ENCODE measurements at places on chromosomes 12 and 14.
A peak's percentile ranks its signal among the peaks of the same experiment; 100 is the strongest.

DNA sequence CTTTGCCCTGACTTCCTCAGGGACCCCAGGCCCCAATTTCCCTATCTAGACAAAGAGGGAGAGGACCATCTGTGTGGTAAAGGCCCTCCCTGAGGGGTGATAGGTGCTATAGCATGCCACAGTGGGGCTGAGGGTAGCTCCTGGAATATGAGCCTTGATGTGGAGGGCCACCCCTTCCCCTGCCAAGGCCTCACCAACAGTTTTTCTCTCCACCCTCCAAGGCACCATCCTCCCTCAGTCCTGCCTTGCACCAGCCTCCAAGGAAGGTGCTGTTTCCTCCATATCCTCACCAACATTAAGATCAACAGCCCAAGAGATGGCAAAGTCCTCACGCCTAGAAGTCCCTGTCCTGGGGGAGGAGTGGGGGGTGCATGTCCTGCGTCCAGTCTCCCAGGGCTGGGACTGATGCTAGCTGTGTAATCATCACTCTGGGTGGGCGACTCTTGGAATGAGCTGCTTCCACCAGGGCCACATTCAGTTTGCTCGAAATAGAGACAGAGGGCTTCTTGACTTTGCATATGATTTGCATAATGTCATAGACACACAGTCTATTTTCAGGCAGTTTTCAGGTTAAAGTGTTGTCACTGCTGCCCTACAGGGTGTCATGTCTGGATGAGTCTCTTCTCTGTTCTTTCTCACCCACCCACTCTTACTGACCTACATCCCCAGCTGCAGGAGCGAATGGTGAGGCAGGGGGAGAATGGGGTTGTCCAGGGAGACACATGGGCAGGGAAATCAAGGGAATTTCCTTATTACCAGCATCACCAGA is 17.4 kb downstream of the ACVRL1 start:
- DNase-seq, result no peak

DNA sequence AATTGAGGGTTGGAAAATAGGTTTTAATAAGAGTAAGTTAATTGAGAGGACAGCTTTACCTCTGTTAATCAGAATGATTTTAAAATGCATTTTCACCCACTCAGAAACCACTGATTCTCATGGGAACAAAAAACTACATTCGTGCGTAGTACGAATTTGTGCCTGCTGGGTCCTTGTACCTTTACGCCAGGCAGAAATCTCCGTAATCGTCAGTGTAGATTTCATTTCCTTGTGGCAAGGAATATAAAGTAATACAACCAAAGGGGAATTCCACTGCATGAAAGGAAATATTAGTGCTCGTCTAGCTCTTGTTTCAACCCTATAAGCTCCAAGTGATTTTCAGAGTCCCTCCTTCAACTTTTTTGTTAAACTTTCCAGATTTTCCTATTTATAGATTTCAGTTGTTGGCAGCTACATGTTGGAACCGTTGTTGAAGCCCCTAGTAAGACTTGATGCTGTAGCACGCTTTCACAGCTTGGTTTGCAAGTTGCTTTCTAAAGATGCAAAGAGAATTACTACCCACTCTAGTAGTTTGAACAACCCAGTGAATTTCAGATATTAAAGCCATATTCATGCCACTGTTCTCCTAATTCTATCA is 90.6 kb downstream of the ETV6 start:
- no peak for DNase-seq

GRCh38 chr12:21614506-21614905 is 9.9 kb upstream of the GYS2 start:
- no peak for DNase-seq

DNA sequence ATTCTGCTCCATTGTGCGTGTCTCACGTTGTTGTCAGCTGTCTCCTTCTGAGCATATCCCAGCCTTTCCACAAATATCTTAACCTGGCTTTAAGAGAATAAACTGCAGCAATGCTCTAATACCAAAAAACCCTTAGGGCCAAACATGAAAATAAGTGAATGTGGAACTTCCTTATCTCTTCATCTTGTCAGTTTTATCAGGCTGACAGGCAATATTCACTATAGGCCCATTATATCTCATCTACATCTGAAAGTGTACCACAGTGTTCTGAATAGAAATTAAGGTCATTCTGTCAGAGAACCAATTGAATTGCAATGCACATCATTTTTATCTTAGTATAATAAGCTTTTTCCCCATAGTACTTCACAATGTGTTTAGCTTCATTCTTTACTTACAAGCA is 933.1 kb upstream of the FBXO33 start:
- no peak for DNase-seq

DNA sequence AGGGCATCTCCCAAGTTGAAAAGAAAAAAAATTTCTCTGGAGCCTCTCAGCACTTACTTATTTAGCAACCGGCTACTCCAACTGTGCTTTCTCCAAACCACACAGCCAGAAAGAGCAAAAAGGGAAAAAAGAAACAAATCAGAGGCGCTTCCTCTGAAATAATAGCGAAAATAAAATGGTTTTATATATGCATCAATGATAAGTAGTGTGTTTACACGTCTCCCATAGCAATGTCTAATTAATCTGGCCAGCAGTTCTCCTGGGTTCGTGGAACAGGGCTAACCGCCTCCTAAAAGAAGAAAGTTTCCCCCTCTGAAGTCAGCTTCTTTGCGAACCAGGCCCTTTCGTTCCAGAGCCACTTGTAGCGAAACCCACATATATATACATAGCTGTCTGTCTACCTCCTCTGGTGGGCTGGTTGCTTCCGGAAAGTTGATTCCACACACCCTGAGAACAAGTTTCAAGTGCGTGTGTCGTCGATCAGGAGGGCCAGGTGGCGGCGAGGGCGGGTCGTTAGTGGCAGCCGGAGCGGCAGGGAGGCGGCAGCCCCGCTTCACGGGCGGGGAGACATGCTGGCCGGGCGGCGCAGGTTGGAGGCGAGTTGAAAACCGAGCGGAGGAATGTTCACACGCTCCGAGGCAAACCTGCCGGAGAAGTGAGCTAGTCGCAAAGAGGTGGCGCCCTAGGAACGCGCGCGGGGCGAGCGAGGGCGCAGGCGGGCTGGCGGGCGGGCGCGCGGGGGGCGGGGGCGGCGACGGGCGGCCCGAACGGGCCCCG is 2.7 kb downstream of the PTHLH start:
- peak; percentile 70 for DNase-seq

DNA sequence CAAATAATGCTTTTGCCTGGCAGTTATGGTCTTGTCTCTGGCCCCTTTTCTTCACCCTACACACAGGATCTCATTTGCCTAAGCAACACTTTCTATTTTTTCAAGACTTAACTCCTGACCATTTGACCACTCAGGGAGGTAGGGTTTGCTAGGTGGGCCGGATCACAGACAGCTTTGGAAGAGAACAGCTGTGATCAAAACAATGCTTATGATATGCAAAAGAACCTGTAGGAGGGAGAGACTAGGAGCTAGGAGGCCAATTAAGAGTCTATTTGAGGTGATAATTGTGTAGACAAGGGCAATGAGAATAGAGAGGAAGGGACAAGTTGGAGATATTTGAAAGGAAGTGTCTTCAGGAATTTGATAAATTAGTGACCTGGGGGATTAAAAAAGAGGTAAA is 12.3 kb upstream of the DACT1 start:
- DNase-seq, result no peak

DNA sequence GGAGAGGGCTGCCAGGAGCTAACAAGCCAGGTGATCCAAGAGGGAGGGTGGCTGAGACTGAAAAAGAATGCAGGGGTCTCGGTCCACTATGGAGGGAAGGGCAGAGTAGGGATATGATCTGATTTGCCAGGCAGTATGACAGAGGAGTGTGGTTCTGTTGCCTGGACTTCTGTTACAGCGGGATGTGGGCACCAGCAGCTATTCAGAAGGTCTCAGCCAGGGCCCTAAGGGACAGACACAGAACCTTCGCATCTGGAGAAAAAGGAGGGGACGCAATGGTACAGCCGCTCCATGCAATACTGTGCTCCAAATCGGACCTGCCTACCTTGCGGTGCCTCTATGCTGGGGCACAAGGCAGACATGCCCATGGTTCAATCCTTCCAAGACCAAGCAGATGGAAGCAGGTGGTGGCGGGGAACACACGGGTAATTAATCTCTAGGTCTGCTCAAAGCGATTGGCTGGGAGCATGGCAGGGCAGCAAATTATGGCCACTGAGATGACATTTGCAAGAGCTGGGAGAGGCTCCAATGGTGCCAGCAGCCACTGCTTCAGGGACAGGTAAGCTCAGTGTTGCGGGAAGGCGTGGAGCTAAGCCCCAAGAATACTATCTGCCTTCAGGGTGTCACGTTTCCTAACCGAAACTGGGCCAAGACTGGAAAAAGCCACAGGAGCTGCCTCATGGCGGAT is 185.5 kb downstream of the FOXN3 start:
- no peak for DNase-seq

- no peak for DNase-seq
Observed at GRCh38 chr12:113060336-113060960, 3.9 kb downstream of the DTX1 start.

DNA sequence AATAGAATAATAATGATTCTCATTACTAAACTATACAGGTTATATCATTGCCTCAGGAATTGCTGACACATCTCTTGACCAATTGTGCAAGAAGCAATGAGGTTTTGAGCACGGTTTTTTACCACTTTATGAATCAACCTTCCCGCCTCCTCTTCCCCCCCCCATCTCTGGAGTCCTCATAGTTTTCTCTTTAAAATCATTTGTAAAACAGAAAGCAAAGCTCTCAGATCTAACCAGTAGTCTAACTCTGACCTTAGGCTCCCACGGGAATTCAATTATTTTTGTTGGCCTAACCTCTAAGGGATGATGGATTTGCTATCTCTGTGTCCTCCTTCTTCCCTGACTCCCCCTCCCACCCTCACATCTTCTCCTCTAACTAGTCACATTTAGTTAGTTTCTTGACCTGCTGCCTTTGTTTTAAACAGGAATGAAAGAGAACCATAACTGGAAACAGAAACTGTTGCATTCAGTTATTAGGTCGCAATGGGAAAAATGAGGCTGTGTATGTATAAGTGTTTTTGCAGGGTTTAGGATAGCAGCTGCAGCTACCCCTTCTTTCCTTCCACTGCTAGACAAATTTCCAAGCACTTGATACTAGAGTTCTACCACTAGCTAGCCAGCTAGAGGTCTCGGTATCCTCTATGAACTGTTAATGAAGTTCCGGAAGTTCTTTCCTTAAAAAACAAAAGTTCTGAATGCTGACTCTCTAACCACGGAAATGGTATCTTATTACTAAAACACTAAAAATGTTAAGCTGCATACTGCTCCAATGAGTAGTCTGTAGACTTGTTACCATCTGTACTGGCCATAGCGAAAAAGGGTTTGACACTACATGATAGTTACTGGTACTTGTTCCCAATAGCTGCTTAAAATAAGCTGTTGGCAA is 65.4 kb downstream of the TAOK3 start:
- DNase-seq, result peak; percentile 7

DNA sequence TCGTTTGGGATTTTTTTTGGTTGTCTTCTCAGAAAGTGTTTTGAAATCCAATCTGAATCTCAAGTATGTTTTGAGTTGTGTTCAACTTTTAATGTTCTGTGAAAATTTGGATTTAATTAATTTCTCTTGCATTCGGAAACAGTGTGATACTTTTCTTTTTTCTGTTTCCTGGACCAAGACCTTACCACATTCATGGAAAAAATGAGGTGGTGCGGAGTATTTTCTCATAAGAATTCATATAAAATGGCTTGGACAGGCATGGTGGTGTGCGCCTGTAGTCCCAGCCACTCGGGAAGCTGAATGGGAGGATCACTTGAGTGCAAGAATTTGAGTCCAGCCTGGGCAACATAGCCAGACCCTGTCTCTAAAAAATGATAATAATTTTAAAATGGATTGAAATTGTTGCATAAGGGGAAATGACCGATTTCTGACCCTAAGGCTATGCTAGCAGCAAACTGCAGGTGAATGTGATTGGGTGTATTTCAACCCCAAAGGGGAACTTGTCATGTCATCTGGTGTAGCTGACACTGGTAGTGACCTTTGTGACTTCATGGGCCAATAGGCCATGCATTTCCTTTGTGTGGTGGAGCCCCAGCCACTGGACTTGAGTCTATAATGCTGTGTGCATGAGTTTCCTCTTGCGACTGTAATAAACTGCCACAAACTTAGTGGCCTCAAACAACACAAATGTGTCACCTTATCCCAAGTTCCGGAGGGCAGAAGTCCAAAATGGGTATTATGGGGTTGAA is 123.5 kb upstream of the RFLNA start:
- DNase-seq, result no peak

- DNase-seq, result no peak
Observed at GRCh38 chr14:75126121-75126544, 715 bp downstream of the NEK9 start.

- no peak for DNase-seq
Observed at GRCh38 chr12:71548893-71549292, 109.3 kb downstream of the LGR5 start.

DNA sequence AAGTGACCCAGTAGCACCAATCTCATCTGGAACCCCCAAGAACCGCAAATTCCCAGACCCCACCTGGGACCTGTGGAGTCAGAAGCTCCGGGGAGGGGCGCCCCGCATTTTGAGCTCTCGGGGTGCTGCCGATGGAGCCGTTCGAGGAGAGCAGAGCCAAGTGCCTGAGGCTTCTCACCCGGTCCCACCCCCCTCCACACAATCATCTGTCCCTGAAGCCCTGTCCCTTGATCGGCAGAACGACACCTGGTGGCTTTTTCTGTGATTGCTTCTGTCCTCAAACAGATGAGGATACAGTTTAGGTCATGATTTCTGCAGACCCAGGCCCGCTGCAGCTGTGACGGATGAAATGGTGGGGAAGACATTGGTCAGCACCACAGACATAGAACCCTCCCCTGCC is 74.7 kb downstream of the NOC4L start:
- no peak for DNase-seq

DNA sequence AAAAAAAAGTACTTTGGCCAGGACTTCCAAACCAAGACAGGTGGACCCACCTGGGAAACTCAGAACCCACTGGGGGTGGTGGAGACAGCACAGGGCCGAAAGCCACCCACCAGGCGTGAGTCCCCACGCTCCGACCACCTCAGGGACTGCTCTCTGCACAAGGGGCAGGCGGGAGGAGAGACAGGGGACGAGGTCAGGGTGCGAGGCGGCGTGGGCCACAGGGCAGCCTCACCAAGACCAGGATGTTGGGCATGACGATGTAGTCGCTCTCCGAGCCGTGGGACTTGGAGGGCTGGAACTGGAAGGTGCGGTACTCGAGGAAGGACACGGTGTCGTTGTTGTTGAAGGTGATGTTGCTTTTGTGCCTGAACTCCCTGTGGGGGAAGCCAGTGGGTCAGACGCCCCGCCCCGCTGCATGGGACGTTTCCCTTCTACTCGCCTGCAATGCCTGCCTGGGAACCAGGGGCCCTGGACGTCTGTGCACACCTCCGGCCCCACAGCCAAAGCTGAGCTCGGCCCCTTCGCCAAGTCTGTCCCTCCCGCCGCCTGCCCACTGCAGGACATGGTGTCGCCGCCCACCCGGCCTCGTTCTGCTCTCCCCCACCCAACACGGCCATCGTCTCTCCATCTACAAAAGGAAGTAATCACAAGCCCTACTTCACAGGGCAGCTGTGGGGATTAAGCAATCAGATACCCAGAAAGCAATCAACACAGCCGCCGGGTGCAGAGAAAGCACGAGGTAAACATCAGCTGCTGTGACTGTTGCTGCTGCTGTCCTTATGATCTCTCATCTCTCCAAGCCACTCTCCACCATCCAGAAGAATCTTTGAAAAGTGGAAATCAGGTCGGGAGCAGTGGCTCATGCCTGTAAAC is 48.7 kb downstream of the SCARB1 start:
- no peak for DNase-seq

GRCh38 chr14:32339188-32339587 is 10.1 kb downstream of the AKAP6 start:
- no peak for DNase-seq

All from stimulated activated effector memory CD8-positive, alpha-beta T cell treated with anti-CD3 and anti-CD28 coated beads, Interleukin-12 subunit alpha, Interleukin-12 subunit beta, amount 100 ng/mL, for 72 hours (primary cell).